ENCODE measurements at places on chromosomes 4 and X.

DNA sequence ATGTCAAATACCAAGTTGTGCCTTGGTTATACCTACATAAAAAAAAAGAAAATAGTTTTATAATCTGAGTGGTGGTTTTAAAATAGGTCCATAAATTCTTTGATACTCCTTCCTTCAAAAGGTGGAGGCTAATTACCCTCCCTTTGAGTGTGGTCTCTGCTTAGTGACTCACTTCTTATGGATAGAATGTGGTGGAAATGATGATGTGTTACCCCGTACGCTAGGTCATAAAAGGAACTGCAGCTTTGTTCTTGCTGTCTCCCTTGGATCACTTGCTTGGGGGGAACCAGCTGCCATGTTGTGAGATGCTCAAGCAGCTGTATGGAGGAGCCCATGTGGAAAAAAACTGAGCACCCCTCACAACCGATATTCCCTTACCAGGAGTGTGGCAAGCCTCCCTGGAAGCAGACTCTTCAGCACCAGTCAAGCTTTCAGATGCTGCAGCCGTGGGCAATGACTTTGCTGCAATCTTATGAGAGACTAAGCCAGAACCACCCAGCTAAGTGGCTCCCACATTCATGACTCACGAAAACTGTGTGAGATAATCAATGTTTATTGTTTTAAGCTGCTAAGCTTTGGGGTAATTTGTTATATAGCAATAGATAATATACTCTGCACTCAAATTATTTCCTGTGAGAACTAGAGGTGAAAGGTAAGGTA lies 195.0 kb upstream of the GATB start:
- H3K27me3 ChIP-seq = no peaks in the 10 kb centered on the region
- H3K36me3 ChIP-seq = no peaks in the 10 kb centered on the region
- H3K4me3 ChIP-seq = no peak overlapping the region
- peak; percentile 88 for DNase-seq
- peak overlapping the region; percentile 28 for H3K27ac ChIP-seq
- peaks cover 46% of the 10 kb centered on the region for H3K4me1 ChIP-seq

DNA sequence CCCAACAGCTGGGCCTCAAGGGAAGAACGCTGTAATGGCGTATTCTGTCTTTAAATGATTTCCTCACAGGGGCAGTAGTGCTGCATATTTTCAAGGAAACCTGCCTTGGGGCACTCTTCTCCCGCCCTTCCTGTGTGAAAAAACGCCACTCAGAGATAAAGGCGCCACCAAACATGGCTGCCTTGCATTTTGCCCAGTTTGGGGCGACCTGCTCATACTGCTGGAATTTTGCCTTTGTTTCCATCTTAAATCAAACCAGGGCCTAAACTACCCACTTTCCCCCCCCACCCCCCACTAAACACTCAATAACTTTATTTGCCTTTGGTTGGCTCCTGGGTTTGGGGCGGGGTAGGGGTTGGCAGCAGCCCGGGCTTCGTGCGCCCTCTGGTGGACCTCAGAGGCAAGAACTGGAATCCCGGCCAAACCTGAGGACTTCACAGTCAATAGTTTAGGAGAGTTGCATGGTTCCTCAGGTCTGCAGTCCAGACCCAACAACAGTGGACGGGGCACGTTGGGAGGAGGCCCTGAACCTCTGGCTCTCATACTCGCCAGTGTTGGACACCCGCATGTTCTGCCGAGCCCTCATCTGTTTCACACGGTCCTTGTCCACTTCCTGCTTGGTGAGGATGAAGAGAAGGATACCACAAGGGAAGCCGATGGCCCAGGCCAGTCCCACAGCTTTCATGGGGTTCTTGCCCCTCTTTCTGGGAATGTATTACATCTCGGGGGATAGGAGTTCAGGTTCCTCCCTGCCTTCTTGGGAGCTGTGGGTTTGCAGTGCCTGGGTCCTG lies 220.1 kb upstream of the STK26 start:
- no peaks in the 10 kb centered on the region for H3K4me1 ChIP-seq
- no peaks in the 10 kb centered on the region for H3K36me3 ChIP-seq
- H3K4me3 ChIP-seq = no peak overlapping the region
- no peak overlapping the region for H3K27ac ChIP-seq
- no peaks in the 10 kb centered on the region for H3K27me3 ChIP-seq
- DNase-seq = no peak

DNA sequence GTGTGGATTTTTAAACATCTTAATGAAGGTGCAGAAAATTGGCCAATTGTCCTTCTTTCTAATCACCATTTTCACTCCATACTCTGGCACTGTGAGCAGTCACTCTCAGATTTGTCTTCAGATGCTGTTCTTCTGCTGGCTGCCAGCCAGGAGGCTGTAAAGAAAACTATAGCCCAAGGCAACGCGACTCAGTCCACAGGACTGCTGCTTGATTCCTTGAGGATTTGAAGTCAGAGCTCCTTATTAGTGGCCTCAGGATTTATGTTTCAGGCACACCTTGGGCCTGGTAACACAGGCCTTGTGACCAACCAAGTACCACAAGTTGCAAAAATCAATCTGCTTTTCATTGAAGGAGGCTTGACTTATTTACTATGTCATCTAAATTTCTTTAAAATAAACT lies 342.6 kb downstream of the GPM6A start:
- H3K27ac ChIP-seq = 0 out of 2 replicates have a peak overlapping the region, but pooled peaks have one; percentile 5
- H3K4me3 ChIP-seq = no peak overlapping the region
- DNase-seq = peak; percentile 52

- peaks cover 20% of the 10 kb centered on the region for H3K4me1 ChIP-seq
- peak overlapping the region; percentile 74 for H3K4me3 ChIP-seq
- no peaks in the 10 kb centered on the region for H3K27me3 ChIP-seq
- no peak overlapping the region for H3K27ac ChIP-seq
- no peak for DNase-seq
Measured at GRCh38 chrX:154017766-154018517, 1.8 kb downstream of the IRAK1 start.

DNA sequence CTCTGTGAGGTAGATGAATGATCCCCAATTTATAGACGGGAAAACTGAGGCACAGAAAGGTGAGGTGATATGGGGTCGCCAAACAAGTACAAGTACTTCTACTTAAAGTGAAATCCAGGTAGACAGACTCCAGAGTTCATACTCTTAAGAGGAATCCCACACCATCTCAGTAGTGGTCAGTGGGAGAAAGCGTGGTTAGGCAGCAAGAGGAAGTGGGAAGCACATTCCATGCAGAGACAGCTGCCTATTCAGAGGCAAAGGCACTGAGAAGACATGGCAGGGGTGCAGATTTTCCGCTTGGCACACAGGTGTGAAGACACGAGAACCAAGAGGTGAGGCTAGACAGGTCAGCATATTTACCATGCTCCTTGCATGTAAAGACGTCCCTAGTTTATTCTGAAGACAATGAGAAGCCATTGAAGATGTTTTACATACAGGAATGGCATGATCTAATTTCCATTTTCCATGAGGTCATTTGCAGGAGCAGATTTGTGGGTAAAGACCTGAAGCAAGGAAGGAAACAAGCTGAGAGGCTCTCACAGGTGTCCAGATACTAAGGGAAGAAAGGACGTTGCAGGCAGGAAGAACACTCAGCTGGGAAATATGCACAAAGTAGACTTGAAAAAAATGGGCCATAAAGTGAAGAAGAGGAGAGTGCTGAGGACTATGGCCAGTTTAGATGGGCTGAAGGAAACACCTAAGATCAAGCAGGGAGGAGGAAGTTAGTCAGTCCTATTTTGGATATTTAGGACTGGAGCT lies 17.3 kb upstream of the CLNK start:
- no peaks in the 10 kb centered on the region for H3K27me3 ChIP-seq
- DNase-seq = no peak
- no peak overlapping the region for H3K4me3 ChIP-seq
- no peaks in the 10 kb centered on the region for H3K36me3 ChIP-seq
- H3K4me1 ChIP-seq = no peaks in the 10 kb centered on the region

DNA sequence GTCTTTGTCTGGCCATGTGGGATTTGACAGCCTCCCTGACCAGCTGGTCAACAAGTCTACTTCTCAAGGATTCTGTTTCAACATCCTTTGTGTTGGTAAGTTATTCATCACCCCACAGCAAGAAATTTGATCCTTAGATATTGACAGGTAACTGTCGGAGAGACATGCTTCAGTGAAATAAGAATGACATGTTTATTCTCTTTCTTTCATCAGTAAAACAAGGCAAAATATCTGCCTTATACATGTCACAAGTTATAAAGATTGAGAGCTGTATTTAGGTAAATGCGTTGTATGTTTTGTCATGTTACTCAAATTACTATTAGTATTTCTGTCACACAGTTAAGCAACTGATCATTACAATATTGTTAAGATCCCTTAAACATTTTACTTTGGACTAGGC lies 46.9 kb downstream of the SEPTIN11 start:
- no peak for DNase-seq
- no peaks in the 10 kb centered on the region for H3K27me3 ChIP-seq
- no peak overlapping the region for H3K4me3 ChIP-seq
- H3K4me1 ChIP-seq = peaks cover 48% of the 10 kb centered on the region
- peaks cover 53% of the 10 kb centered on the region for H3K36me3 ChIP-seq

DNA sequence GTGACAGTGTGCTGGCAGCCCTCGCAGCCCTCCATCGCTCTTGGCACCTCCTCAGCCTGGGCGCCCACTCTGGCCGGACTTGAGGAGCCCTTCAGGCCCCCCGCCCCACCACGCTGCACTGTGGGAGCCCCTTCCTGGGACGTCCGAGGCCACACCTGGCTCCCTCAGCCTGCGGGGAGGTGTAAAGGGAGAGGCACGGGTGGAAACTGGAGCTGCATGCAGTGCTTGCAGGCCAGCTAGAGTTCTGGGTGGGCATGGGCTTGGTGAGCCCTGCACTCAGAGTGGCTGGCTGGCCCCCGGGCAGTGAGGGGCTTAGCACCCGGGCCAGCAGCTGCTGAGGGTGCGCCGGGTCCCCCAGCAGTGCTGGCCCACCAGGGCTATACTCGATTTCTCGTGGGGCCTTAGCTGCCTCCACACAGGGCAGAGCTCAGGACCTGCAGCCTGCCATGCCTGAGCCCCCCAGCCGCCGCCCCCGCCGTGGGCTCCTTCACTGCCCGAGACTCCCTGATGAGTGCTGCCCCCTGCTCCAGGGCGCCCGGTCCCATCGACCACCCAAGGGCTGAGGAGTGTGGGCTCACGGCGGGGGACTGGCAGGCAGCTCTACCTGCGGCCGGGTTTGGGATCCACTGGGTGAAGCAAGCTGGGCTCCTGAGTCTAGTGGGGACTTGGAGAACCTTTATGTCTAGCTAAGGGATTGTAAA lies 1672.7 kb upstream of the PCDH7 start:
- DNase-seq = no peak
- no peak overlapping the region for H3K27ac ChIP-seq
- no peaks in the 10 kb centered on the region for H3K27me3 ChIP-seq
- H3K4me1 ChIP-seq = no peaks in the 10 kb centered on the region
- H3K36me3 ChIP-seq = no peaks in the 10 kb centered on the region
- H3K4me3 ChIP-seq = no peak overlapping the region

DNA sequence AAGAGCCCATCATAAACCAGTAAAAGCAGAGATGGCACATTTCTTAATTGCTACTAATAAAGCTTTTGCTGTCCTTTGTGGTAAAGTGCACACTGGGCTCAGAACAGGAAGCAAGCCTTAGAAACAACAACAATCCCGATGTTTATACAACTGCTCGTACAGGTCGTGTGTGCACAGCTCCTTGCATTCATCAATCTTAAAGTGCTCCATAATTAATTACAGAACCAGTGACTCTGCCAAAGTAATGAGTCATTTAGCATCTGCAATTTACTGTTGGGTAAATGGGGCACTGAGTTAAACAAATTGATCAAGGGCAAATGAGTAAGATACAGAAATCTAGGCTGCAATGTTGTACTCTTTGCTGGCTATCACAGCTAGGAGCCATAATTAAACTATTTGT lies 61.3 kb upstream of the TXK start:
- H3K4me3 ChIP-seq = no peak overlapping the region
- no peaks in the 10 kb centered on the region for H3K36me3 ChIP-seq
- no peaks in the 10 kb centered on the region for H3K4me1 ChIP-seq
- H3K27me3 ChIP-seq = peaks cover 11% of the 10 kb centered on the region

DNA sequence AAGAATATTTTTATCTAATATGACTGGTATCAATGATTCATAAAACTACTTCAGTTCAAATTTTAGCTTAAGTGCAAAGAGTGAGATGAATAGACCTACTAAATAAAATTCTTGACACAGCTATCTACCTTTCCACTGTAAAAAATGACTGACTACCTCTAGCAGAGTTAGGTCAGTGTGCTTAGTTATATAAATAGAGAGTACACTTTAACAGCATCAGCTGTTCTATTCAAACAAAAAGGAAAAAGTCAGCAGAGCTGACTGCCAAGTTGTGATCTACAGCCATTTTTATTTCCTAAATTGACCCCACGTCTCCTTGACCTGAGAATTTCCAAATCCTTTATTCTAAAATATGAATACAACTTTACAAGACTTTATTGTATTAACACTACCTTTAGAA lies 262.4 kb downstream of the CAMK2D start:
- no peak for DNase-seq
- peaks cover 11% of the 10 kb centered on the region for H3K36me3 ChIP-seq
- H3K27ac ChIP-seq = peak overlapping the region; percentile 54
- no peak overlapping the region for H3K4me3 ChIP-seq

GRCh38 chrX:150313514-150313913 lies 49.6 kb upstream of the MAMLD1 start:
- H3K36me3 ChIP-seq = no peaks in the 10 kb centered on the region
- no peak overlapping the region for H3K27ac ChIP-seq
- no peak overlapping the region for H3K4me3 ChIP-seq
- H3K4me1 ChIP-seq = no peaks in the 10 kb centered on the region

GRCh38 chrX:21798677-21799219 lies 40.7 kb upstream of the MBTPS2 start:
- no peaks in the 10 kb centered on the region for H3K36me3 ChIP-seq
- H3K4me3 ChIP-seq = no peak overlapping the region
- H3K27me3 ChIP-seq = no peaks in the 10 kb centered on the region
- H3K4me1 ChIP-seq = no peaks in the 10 kb centered on the region

GRCh38 chr4:172149329-172149728 lies 336.1 kb downstream of the GALNTL6 start:
- no peak overlapping the region for H3K27ac ChIP-seq
- no peak for DNase-seq
- no peak overlapping the region for H3K4me3 ChIP-seq
- H3K27me3 ChIP-seq = no peaks in the 10 kb centered on the region
- no peaks in the 10 kb centered on the region for H3K4me1 ChIP-seq

DNA sequence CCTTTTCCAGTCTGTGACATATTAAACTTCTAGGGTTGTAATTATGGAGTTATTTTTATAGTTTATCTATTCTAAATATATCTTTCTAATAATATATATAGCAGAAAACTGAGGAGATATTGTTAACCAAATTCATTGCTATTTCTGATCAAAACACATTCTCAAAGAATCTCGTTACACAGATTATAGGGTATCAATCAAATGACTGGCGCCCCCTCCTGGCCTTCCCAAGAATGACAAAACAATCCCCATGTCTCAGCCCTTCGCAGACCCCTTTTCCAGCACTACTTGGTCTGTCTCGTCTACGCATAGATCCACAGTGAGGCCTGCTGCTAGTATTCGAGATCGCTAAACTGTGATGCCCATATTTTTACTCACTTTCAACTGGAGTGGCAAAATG lies 209.3 kb downstream of the GPC3 start:
- DNase-seq = no peak
- H3K27ac ChIP-seq = no peak overlapping the region
- no peaks in the 10 kb centered on the region for H3K4me1 ChIP-seq
- no peak overlapping the region for H3K4me3 ChIP-seq

All from GM23248 (cell line).